ENCODE measurements at places on chromosomes 6 and 20. TPM values are rescaled to one million over a fixed set of nuclear protein-coding genes. Genes with fewer than 3 reads are reported as not detected.

The SMLR1 gene
- total RNA-seq: not detected

The PKIB gene
- total RNA-seq: 0.59 TPM

The GMPR gene
- total RNA-seq: 12.1 TPM

The TSPO2 gene
- total RNA-seq: not detected

The CRIP3 gene
- total RNA-seq: 2.7 TPM

Data from uterus (tissue), 4 donors.